ENCODE measurements at places on chromosomes 6 and 20.
A peak's percentile ranks its signal among the peaks of the same experiment; 100 is the strongest.

DNA sequence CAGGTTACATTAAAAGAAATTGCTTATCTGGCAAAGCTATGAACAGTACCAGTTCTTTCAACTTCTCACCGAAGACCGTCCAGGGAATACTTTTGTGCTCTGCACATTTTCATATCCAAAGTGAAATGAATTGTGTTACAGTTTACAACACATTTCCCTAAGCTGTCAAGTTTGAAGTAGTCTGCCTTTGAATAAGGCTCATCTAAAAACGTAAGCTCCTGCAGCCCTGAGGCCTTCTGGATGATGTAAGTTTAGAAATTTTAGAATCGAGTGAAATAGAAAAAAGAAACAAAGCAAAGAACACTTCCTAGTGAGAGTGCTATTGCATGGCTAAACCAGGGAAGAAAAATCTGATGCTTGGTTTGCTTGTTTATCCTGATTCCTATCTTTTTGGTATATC is 653.8 kb downstream of the MMUT start:
- no peak for DNase-seq

DNA sequence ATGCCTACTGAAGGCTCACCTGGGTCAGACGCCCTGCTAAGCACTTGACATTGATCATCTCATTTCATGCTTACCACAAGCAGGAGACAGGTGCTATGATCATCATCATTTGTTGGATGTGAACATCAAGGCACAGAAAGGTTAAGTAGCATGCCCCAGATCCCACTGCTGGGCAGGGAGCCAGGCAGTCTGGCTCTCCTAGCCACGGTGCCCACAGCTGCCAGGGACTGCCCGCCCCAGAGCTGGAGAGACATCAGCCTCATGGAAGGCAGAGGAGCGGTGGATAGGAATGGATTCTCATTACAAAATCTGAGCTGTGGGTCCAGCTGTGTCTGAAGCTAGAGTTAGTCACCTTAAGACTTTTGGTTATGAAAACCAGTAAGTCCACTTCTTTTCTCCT is 3.6 kb downstream of the SULF2 start:
- DNase-seq, result no peak

DNA sequence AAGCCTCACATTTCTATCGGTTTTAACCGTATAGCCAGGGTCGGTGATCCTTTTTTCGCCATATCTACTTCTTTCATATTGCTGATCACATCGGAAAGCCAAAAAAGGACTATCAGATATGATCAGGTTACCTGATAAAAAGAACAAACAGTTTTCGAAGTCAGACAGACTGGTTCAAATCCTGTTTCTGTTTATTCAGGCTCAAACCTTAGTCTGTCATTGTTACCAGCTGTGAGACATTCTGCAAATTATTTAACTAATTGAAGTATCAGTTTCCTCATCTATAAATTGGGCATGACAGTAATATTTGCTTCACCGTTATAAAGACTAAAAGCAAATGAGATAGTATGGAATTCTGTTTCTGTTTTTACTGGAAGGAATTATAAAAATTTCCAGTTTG is 111.3 kb downstream of the TSHZ2 start:
- no peak for DNase-seq

- peak; percentile 91 for DNase-seq
These were observed at the start of gene RNASET2 for GRCh38 chr6:166956444-166957086. Gene RNASET2, minus strand, starts transcription at chr6:166956550. Its CDS starts 368 bp downstream, at chr6:166956182.

DNA sequence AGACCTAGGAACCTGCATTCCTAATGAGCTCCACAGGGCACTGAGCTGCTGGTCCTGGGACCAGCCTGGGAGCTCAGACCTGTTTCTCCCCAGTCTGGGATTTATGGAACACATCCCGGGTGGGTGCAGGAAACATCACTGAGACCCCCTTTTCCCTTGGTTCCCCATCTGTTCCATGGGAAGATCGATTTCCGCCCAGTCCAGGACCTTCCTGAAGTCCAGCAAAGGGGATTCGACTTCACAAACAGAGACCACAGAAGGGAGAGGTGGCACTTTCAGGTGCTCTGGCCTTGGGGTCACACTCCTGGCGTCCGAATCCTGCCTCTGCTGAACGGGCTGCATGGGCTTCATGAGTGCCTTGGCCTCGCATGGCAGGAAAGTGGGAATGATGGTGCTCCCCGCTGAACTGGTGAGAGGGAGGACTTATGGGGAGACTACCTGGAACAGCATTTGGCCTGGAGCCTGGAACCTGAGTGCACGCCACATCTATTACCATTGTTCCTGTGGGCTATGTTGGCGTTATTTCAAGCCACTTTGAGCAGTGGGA is 296.3 kb downstream of the TAF4 start:
- DNase-seq, result no peak

- no peak for DNase-seq
These were observed 6.0 kb downstream of the MLN start for GRCh38 chr6:33797626-33798342.

DNA sequence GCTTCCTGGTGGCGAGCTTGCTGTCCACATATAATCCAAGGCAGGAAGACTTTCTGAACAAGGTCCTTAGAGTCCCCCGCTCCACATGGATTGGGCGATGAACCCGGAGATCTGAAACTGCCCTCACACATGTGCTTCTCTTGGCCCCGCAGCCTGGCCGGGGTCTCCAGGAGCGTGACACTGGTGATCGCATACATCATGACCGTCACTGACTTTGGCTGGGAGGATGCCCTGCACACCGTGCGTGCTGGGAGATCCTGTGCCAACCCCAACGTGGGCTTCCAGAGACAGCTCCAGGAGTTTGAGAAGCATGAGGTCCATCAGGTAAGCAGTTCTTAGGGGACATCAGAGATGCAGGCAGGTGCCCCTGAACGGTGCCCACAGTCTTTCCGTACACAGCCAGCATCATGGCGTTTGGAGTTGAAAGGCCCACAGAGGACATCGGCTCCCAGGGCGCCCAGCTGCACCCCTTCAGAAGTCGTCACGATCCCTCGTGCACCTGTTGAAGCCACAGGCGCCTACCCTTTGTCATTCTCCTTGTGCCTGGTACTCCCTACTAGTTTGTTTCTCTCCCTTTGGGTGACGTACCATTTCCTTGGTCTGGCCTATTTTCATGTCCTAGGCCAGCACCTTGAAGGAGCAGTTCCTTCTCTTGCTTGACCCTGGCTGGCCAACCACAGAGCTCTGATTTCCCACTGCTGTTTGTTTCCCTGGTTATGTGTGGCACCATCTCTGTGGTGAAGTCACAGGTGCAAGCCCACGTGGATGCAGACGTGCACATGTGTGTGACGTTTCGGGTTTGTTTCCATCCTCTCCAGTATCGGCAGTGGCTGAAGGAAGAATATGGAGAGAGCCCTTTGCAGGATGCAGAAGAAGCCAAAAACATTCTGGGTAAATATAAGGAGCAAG is 43.3 kb upstream of the IRF4 start:
- DNase-seq, result no peak

GRCh38 chr6:96990462-96990861 is 65.9 kb downstream of the KLHL32 start:
- no peak for DNase-seq

DNA sequence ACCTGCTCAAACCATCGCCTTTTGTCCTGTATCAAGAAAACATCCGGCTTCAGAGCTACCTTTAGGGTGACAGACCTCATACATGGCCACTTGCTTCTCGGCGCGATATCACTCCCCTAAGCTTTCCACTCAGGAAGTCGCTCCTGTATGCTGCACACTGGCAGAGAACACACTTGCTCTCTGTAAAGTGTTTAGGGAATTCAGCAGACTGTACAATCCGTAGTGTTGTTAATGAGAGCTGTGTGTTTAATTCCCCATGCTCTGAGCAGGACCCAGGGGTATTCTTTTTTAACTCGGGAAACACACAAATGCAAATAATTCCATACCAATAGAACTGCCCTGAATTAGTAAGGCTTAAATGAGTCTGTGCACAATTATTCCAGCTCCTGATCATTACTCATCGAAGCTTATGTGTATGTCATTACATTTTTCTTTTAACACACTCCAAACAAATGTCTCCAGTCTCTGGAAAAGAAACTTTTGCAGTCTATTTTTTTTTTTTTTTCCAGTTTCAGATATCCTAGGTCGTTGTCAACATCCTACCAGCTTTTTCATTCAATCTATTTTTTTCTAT is 338.7 kb upstream of the ARID1B start:
- peak; percentile 37 for DNase-seq

DNA sequence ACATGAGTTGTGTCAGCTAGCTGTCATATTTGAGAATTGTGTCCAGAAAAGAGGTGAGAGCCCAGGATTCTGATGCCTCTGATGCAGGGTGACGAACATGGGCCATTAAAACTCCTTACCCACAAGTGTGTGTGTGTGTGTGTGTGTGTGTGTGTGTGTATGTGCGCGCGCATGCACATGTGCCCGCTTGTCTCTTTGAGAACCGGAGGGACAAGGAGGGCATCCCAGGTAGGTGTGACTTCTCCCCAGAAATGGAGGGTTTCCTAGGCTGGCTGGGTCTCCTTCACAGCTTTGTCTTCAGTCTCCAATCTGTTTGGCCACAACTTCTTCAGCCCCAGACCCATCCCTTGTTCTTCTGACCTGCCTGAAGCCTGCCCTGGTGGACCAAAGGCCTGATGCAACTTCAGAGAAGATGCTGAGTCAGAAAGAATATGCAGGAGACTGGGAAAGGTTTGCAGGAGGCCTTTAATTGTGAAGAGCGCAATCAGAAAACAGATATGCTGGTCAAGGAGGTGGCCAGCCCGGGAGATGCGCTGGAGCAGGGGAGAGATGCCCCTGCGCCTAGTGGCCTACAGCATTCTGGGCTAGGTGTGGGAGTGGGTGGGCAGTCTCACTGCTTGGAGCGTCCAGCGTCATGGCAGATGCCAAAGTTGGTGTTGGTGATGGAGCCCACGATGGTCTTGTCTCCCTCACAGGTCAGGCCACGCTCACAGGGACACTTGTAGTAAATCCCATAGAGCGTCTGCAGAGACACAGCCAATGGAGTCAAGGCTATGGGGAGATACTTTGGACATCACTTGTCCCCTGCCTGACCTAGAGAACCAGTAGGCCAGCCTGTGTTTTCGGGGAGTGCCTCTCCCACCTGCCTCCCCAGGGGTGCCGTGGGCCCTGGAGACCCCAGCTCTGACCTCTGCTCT is 2.3 kb downstream of the CLPS start:
- DNase-seq, result no peak

DNA sequence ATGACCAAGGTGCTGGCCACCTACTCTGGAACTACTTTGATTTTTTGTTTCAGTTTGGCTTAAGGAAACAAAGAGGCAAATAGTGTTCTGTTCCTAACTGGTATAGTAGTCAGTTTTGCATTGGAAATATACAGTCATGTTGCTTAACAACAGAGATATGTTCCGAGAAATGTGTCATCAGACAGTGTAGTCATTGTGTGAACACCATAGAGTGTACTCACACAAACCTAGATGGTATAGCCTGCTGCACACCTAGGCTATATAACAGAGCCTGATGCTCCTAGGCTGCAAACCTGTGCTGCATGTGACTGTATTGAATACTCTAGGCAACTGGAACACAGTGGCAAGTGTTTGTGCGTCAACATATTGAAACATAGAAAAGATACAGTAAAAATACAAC is 80.4 kb downstream of the ARID1B start:
- DNase-seq, result no peak

DNA sequence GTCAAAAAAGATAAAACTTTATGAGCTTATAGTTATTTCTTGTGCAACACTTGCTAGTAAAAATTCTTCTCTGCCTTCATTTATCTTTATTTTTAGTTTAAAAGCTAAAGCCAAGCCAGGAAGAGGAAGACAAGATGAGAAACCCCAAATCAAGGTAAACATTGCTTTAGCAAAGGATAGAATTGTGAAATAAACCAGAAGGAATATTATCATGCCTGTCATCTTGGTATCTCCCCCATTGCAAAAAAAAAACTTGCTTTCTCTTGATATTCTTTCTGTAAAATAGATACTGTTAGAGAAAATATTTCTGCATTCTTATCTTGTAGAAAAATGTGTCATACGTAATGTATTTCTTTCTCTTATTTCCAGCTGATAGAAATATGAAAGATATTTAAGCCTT is 432.8 kb downstream of the GJA1 start:
- peak; percentile 42 for DNase-seq

GRCh38 chr20:55291261-55291660 is 714.1 kb downstream of the CBLN4 start:
- no peak for DNase-seq

- DNase-seq, result peak; percentile 28
These were observed 144.2 kb upstream of the TNFAIP3 start for GRCh38 chr6:137722749-137723272.

Measured in fibroblast of skin of scalp (primary cell).